Vagina (tissue), 2 donors: ENCODE measurements at places on chromosomes 2 and 18.

- no peak for DNase-seq
- no peaks in the 10 kb centered on the region for H3K27me3 ChIP-seq
- no peaks in the 10 kb centered on the region for H3K36me3 ChIP-seq
- no peak overlapping the region for H3K27ac ChIP-seq
- H3K4me3 ChIP-seq, result no peak overlapping the region
Measured at GRCh38 chr2:30277582-30277981, 46.2 kb downstream of the LBH start.

DNA sequence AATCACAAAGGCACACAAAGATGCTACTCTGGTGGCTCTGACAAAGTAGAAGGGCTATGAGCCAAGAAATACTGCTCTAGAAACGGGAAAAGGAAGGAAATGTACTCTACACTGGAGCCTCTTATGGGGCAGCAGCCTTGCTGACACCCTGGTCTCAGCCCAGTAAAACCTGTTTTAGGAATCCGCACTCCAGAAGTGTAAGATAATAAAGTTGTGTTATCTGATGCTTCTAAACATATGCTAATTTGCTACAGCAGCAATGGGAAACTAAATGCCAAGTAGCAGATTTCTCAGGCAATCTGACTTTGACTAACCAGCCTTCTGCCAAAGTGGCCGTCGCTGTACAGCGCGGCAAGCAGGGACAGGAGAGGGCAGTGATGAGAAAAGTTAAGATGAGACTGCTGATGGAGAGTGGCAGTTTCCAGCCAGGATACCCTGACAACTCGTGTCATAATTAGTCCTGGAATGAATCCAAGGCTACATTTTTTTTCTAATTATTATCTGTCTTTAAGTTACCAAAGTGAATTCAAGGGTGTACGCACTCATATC is 99.0 kb downstream of the NETO1 start:
- H3K36me3 ChIP-seq, result no peaks in the 10 kb centered on the region
- DNase-seq, result no peak
- no peak overlapping the region for H3K4me3 ChIP-seq

GRCh38 chr18:5420906-5421305 is 122.9 kb downstream of the EPB41L3 start:
- H3K4me1 ChIP-seq, result no peaks in the 10 kb centered on the region
- no peaks in the 10 kb centered on the region for H3K36me3 ChIP-seq
- H3K4me3 ChIP-seq, result no peak overlapping the region
- no peaks in the 10 kb centered on the region for H3K27me3 ChIP-seq

DNA sequence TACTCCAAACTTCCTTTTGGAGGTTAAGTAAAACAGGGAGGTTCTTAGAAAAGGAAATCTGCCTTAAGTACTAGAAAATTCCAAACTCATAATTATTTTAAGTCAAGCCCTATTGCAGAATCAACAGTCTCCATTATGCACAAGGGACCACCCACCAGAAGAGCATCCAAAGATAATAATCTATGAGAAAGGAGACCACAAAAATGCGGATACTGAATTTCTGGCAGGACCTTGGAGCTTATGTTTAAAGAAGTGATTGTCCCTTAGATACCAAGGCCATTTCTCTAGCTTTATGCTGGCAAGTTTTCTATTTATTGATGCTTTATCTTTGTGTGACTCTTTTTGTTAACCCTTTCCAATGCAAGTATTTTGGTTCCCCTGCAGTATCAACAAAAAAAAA is 404.0 kb upstream of the MMADHC start:
- H3K27ac ChIP-seq, result no peak overlapping the region
- peaks cover 23% of the 10 kb centered on the region for H3K4me1 ChIP-seq
- H3K36me3 ChIP-seq, result no peaks in the 10 kb centered on the region
- DNase-seq, result no peak

DNA sequence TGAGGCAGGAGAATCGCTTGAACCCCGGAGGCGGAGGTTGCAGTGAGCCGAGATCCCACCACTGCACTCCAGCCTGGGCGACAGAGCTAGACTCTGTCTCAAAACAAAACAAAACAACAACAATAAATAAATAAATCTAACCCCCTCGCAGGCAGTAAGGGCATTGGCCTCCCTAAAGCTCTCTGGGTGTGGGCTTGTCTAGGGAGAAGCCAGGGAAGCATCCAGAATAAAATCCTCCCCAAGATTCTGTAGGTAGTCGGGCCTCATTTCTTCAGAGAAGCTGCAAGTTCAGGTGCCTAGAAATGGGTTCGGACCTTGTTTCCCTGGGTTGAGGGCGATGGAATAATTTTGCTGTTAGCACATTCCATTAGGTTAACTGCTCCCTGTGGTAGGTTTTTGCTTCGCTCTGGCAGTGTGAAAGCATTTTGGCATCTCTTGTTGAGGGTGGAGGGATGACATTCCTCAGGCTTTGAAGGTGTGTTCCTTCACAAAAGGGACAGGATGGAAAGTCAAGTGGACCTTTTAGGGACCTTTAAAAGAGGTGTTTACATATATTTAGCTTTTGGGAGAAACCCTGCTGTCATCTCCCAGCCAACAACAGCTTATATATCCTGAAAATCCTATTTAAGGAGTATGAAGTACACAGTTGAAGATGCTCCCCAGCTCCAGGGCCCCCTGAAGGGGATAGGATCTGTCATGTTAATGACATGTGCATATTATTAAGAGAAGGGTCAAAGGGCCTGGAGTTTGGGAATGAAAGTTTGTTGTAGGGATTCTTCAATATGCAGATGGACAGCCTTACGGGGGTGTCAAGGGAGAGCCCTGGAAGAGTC is 17.7 kb downstream of the MYCN start:
- no peaks in the 10 kb centered on the region for H3K27me3 ChIP-seq
- H3K4me3 ChIP-seq, result no peak overlapping the region
- no peak overlapping the region for H3K27ac ChIP-seq
- no peak for DNase-seq

DNA sequence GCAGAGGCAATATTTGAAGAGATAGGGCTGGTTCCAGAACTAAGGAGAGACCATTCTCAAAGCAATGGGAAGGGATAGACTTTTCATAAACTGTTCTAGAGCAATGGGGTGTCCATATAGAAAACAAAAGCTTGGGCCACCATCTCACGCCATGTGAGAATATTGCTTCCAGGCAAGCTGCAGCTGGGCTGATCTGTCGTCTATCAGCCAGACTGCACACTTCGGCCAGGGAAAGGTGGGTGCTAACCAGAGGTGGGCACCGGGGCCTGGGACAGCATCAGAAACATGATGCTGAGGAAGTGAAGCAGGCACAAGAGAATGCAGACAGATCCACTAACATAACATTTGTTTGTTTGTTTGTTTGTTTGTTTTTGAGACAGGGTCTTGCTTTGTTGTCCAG is 43.7 kb downstream of the MYO7B start:
- no peaks in the 10 kb centered on the region for H3K27me3 ChIP-seq
- no peak overlapping the region for H3K4me3 ChIP-seq
- no peaks in the 10 kb centered on the region for H3K36me3 ChIP-seq
- peak; percentile 55 for DNase-seq
- H3K4me1 ChIP-seq, result peaks cover 12% of the 10 kb centered on the region

DNA sequence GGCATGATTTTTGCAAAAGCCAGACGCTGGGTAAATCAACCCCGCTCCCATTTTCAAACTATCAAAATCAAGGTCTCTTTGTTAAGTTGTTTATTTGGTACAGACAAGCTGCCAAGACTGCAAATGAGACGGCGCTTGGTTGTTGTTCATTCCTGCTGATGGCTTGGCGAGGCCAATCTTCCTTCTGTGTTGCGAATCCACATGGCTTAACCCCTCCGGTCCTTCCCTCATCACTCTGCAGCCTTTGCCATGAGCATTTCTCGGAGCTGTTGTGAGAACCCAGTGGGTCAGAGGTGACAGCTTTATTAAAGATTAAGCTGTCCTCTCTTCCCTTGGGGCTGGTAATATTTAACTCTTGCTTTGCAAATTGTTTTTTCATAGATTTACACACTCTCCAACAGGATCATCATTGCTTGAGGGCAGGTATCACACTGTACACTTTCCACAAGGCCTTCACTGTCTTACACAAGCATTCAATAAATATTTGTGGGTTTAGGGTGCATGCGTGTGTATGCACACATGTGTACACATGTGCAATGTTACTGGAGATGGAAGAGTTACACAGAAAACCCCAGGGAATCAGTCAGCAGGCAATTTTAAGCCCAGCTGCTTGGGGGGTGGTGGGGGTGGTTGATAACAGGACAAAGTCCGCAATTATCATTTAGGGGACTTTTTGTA is 27.8 kb upstream of the KCNF1 start:
- no peak overlapping the region for H3K4me3 ChIP-seq
- H3K27ac ChIP-seq, result no peak overlapping the region
- H3K4me1 ChIP-seq, result no peaks in the 10 kb centered on the region
- no peaks in the 10 kb centered on the region for H3K36me3 ChIP-seq
- no peaks in the 10 kb centered on the region for H3K27me3 ChIP-seq
- no peak for DNase-seq

GRCh38 chr2:234631646-234632514 is 135.0 kb upstream of the ARL4C start:
- H3K27me3 ChIP-seq, result no peaks in the 10 kb centered on the region
- H3K4me3 ChIP-seq, result no peak overlapping the region
- no peak for DNase-seq
- no peaks in the 10 kb centered on the region for H3K36me3 ChIP-seq
- no peaks in the 10 kb centered on the region for H3K4me1 ChIP-seq

GRCh38 chr2:134457353-134457752 is 203.5 kb downstream of the MGAT5 start:
- H3K36me3 ChIP-seq, result no peaks in the 10 kb centered on the region
- no peak overlapping the region for H3K27ac ChIP-seq
- no peak for DNase-seq
- no peaks in the 10 kb centered on the region for H3K4me1 ChIP-seq

- H3K4me1 ChIP-seq, result no peaks in the 10 kb centered on the region
- H3K4me3 ChIP-seq, result no peak overlapping the region
- H3K27me3 ChIP-seq, result no peaks in the 10 kb centered on the region
- no peak overlapping the region for H3K27ac ChIP-seq
Measured at GRCh38 chr2:177141866-177142265, 70.7 kb upstream of the HNRNPA3 start.

DNA sequence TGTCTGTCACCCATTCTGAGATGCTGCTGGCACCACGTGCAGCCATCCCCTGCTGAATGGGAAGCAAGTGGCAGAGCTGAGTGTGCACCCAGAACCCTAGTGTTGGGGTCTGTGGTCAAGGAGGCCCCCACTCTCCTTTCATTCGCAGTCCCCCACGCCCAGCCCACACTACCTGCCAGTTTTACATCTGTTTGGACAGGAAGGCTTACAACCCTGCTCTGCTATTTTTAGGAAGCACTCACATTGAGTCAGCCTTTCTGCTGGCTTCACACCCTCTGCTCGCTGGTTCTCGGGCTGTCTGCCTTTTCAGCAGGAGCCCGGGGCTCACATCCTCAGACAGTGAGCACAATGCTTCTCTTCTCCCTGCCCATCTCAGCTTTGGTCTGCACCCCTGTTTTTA is 10.7 kb upstream of the ADCY3 start:
- no peak overlapping the region for H3K27ac ChIP-seq
- DNase-seq, result no peak
- H3K4me1 ChIP-seq, result peaks cover 15% of the 10 kb centered on the region
- no peaks in the 10 kb centered on the region for H3K27me3 ChIP-seq

- H3K27ac ChIP-seq, result no peak overlapping the region
- H3K27me3 ChIP-seq, result no peaks in the 10 kb centered on the region
- no peak overlapping the region for H3K4me3 ChIP-seq
- no peaks in the 10 kb centered on the region for H3K4me1 ChIP-seq
- DNase-seq, result no peak
Measured at GRCh38 chr2:38731090-38731489, 20.1 kb downstream of the SRSF7 start.

GRCh38 chr2:238290715-238291549 is 2.5 kb upstream of the PER2 start:
- H3K27ac ChIP-seq, result peak overlapping the region; percentile 96
- H3K4me3 ChIP-seq, result no peak overlapping the region
- no peaks in the 10 kb centered on the region for H3K27me3 ChIP-seq
- no peaks in the 10 kb centered on the region for H3K36me3 ChIP-seq
- H3K4me1 ChIP-seq, result peaks cover 46% of the 10 kb centered on the region

DNA sequence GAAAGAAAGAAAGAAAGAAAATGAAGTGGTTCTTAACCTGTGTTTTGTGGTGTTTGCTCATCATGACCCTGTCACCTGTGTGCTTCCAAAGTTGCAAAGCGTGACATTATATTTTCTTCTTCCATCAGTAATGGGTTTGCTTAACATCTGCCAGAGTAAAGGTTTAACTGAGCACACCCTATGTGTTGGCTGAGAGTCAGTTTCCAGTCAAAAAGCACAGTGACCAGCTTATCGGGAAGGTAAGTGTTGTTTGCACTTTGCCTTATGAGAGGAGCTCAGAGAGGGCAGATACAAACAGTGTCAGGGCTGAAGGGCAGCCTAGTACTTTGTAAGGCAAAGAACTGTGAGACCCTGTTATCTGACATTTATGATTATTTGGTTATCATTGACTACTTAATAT is 406.2 kb upstream of the CWC22 start:
- no peaks in the 10 kb centered on the region for H3K4me1 ChIP-seq
- no peak for DNase-seq
- no peaks in the 10 kb centered on the region for H3K27me3 ChIP-seq

GRCh38 chr2:30801821-30802455 is 5.3 kb downstream of the CAPN13 start:
- H3K4me3 ChIP-seq, result no peak overlapping the region
- no peak overlapping the region for H3K27ac ChIP-seq
- DNase-seq, result peak; percentile 56
- no peaks in the 10 kb centered on the region for H3K27me3 ChIP-seq
- H3K4me1 ChIP-seq, result no peaks in the 10 kb centered on the region

- no peak for DNase-seq
- no peaks in the 10 kb centered on the region for H3K36me3 ChIP-seq
- H3K4me3 ChIP-seq, result no peak overlapping the region
- no peaks in the 10 kb centered on the region for H3K4me1 ChIP-seq
- no peaks in the 10 kb centered on the region for H3K27me3 ChIP-seq
Measured at GRCh38 chr2:36318547-36318946, 37.0 kb upstream of the CRIM1 start.

DNA sequence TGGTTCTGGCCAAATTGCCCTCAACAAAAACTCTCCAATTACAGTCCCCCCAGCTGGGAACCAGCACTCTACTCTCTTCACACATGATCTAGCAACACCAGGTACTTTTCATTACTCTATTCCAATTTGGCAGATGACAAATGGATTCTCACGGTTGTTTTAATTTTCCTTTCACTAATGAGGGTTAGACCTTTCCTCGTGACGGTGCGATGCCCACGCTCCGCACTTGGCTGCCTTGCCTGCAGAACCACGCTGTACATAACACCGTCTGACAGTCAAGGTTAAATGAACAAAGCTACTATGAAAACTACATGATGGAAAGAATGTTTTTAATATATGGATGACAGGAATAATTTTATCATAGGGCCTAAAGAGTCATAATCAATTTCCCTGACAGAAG is 141.5 kb downstream of the FBXO15 start:
- no peaks in the 10 kb centered on the region for H3K27me3 ChIP-seq
- H3K27ac ChIP-seq, result no peak overlapping the region
- DNase-seq, result no peak
- no peak overlapping the region for H3K4me3 ChIP-seq
- no peaks in the 10 kb centered on the region for H3K4me1 ChIP-seq
